NCI-H1417 (cell line): ENCODE measurements at places on chromosomes 11 and 22.

DNA sequence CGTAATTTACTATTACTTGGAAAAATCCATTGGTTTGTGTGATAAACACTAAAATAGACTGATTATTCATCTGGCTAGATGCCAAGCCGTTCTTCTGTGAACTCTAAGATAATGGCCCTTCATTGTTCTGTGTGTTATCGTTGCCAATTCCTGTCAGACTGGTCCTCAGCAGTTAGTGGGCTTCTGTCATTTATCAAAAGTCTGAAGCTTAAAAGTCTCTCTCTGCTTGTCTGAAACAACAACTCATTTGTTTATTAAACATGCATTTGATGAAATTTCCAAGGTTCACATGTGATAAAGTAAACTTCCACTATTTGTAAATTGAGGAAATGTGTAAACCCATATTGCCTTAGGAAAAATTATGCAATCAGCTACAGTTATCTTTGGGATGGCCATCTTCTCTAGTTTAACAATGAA lies 21.1 kb upstream of the RDX start:
- DNase-seq = peak; percentile 72

- DNase-seq = no peak
Observed at GRCh38 chr22:46043816-46044620, 67.1 kb upstream of the WNT7B start.

- no peak for DNase-seq
Observed at GRCh38 chr22:32591620-32592019, 117.0 kb downstream of the FBXO7 start.

GRCh38 chr11:120832481-120833238 lies 191.2 kb upstream of the TBCEL start:
- peak; percentile 25 for DNase-seq

GRCh38 chr22:17907748-17908051 lies 116.7 kb downstream of the MICAL3 start:
- DNase-seq = no peak

GRCh38 chr11:9601037-9601875 lies 27.8 kb downstream of the WEE1 start:
- no peak for DNase-seq

GRCh38 chr11:464316-464715 lies 14.2 kb downstream of the PTDSS2 start:
- DNase-seq = no peak

- no peak for DNase-seq
Observed at GRCh38 chr11:15180212-15180792, 65.6 kb downstream of the INSC start.

GRCh38 chr11:82898241-82898640 lies 2.0 kb downstream of the PRCP start:
- DNase-seq = no peak

GRCh38 chr11:117989351-117990102 lies 3.3 kb downstream of the IL10RA start:
- no peak for DNase-seq

DNA sequence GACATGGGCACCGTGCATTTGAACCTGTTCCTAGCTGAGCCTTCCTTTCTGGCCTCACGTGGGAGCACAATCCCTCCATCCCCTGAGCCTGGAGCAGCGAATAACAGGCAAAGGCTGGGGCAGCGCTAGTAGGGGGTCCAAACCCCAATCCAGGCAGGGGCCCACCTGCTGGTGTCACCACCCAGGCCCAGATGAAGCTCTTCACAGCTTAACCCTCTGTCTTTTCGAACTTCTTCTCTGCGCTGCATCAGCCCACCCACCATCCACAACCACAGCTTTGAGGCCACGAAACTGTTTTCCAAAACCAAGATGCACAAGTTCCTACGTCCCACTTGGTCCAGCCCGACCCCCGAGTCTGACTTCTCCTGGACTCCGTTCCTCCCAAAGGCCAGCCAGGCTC lies 11.5 kb downstream of the KCNC1 start:
- DNase-seq = no peak

- DNase-seq = no peak
Observed at GRCh38 chr11:15204711-15205110, 90.0 kb downstream of the INSC start.

GRCh38 chr11:78860720-78861422 lies 286.2 kb upstream of the NARS2 start:
- DNase-seq = no peak

- DNase-seq = no peak
Observed at GRCh38 chr11:127273593-127274327, 273.2 kb upstream of the KIRREL3 start.

GRCh38 chr11:46519351-46519750 lies 74.5 kb downstream of the AMBRA1 start:
- DNase-seq = no peak

GRCh38 chr11:35347921-35348331 lies 71.4 kb downstream of the SLC1A2 start:
- DNase-seq = no peak

DNA sequence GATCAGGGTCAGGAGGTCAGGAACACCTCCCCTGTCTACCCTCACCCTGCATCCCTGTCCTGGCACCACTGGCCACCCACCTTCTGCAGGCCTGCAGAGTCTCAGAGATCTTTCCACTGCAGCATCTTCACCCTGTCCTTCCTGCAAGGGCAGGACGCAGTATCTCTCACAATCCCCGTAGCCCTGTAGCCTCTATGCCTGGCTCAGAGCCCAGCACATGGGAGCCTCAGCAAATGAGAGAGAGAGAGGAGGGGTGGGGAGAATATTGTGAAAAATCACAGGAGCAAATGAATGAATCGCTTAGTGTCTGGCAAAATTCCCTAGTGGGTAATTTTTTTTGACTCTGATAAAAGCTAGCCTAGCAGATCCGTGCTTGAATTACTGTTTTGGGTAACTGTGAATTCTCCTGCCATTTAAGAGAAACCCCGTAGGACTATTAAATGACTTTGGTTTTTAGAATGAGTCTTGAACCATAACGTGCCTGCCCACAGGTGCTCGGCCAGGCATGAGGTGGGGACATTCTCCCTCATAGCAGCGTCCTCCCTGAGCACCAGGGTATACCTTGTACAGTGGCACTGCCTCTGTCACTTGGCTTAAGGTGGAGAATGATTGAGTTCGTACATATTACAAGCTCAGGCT lies 91.5 kb downstream of the MORC2 start:
- no peak for DNase-seq

GRCh38 chr11:12914400-12914912 lies 94.7 kb upstream of the RASSF10 start:
- no peak for DNase-seq
